ENCODE measurements at places on chromosomes 4 and X.

DNA sequence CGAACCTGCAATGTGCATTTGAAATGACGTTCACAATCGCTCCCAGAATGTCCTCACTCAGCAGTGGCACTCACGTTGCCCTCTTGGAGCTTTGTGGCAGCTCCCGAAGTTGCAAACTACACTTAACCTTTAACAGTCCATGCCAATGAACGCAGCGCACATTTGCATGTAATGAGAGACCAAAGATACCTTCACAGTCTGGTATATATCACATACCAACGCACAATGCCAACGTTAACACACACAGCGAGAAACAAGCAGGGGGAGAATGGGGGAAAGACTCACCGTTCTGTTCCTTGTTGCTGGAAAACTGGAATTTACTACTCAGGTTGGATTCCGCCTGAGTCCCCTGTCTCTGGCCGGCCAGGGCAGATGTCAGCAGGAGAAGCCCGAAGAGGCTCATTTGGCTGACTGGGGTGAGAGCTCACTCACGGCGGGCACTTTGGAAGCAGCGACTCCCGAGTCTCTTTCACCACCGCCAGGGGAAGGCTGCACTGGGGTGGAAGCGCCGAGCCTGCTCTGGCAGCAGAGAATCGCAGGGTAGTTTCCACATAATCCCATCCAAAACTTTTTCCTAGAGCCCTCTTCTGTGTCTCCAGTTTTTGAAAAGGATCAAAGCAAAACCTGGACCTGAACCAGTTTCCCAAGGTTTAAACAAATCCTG is 966 bp downstream of the PDGFC start:
- peak; percentile 79 for DNase-seq

DNA sequence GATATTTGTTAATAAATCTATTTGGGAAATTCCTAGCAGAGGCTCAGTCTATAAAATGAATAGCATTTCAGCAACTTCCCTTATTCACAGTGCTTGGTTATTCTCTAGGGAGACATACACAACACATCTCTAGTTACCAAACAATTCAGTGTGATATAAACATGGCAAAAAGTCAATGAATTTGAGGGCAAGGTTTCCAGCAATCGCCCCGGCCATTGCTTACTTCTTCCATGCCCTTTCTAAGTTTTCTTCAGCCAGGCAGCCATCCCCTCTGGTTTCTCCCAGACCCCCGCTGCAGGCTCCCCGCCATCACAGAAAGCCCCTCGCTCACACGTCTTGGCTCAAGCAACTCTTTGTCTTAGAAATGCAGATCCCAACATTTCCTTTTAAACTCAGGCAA is 4.4 kb downstream of the TLR7 start:
- DNase-seq, result no peak

DNA sequence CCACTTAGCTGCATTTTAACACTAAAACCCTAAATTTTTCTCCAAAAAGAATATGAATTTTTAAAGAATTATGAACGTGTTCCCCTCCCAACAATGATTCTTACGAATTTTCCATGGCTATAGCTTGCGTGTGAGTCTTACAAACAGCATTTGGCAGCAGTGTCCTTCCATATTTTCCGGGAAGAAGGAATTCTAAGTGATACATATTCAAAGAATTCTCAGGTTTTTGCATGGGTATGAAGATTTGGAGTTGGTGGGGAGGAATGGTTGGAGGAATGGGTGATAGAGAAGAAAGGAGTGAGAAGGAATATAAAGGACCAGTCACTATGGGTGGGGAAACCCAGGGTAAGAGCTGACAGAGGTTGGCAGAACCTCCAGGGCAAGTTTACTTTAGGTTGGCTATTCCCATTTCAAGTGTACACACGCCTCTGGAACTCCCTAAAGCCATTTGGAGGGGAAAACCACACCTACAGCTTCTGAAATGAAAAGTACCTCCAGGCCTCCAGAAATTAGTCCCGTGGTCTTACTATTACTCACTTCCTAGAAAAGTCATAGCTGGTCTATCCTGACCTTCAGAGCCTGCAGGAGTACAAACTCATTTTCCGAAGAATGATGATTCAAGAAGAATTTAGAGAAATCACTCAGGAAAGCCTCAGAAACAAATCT is 420.8 kb upstream of the DIPK2B start:
- DNase-seq, result no peak

- DNase-seq, result no peak
Observed at GRCh38 chrX:46433892-46434291, 111.3 kb downstream of the ZNF674 start.

All from Right ventricle myocardium inferior (tissue), 1 donor.